ENCODE measurements at places on chromosomes 3 and 15.

GRCh38 chr15:89387140-89387903 lies 52.7 kb upstream of the POLG start:
- DNase-seq, result no peak

GRCh38 chr3:27049792-27050191 lies 319.4 kb downstream of the NEK10 start:
- DNase-seq, result no peak

DNA sequence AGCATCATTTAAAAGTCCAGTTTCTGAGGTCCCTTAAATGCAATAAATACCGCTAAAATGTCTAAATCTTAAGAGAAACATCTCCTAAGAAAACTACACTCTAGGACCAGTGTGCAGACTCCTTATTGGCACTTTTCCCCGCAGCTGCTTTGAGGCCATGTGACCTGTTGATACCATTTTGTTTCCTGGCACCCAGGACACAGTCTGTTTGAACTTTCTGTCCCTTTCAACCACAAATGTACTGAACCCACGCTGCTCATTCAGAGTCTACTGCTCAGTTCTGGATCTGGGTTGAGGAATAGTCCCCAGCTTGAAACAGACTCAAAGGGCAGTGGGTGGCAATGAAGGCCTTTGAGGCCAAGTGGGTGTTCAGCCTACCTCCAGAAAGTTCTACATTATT lies 17.1 kb downstream of the LDHAL6B start:
- no peak for DNase-seq

- DNase-seq, result no peak
Observed at GRCh38 chr3:101976473-101976872, 127.2 kb downstream of the NFKBIZ start.

DNA sequence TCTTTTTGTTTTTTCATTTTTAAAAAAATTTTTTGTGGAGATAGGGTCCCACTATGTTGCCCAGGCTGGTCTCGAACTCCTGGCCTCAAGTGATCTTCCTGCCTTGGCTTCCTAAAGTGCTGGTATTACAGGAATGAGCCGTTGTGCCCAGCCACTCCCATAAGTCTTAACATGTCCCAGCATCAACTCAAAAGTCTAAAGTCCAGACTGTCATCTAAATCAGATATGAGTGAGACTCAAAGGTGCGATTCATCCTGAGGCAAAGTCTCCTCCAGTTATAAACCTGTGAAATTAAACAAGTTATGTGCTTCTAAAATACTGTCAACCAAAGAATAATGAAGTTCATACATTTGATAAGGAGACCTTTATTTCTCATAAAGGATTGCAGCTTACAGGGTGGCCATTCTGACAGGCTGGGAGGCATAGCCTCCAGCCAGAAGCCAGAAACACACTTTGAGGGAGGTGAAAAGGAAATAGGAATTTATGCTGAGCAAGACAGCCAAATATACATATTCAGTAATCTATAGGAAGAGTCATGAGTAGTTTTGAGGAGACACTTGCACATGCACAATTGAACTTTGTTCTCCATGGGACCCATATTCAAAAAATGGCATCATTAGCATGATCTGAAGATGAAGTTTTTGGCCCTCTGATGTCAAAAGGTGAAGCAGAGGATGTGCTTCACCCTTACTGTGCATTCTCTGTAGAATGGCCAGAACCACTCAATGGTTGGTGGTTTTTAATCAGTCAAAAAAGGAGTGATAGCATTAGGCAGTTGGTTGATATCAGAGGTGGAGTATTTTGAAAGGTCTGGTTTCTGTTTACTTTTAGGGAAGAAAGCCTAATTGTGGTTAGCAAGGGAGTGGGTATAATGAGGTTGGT lies 11.0 kb upstream of the ZNF662 start:
- DNase-seq, result no peak

DNA sequence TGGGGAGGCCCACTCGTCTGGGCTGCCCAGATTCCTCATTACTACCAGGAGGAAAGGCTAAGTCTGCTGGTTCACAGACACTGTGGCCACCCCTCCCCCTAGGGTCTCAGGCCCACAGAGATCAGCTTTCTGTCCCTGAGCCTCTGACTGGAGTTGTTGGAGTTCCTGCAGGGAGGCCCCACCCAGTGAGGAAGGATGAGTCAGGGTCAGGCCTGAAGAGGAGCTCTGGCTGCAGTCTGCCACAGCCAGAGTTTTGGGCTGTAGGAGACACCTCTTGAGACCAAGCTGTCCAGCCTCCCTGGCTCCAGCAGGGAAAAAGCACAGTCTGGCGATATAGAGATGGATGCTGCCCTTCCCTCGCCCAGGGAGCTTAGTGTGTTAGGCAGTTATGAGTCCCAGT lies 720.9 kb upstream of the SEMA6D start:
- no peak for DNase-seq

DNA sequence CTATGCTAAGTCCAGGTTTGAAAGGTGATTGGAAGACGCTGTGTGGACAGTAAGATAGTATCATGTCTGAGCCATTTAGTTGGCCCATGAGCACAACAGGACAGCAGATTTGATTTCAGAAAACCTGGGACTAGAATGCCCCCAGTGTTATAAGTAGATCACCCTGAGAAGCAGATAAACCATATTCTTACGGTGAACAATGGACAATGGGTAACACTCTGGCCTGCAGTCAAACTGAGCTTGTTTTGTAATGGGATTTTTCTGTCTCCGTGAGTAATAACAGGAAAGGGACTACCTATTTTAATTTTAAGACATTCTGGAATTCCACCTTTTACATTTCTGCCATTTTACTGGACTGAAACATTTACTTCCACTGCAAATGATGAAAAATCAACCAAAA lies 71.5 kb downstream of the LDHAL6B start:
- no peak for DNase-seq

DNA sequence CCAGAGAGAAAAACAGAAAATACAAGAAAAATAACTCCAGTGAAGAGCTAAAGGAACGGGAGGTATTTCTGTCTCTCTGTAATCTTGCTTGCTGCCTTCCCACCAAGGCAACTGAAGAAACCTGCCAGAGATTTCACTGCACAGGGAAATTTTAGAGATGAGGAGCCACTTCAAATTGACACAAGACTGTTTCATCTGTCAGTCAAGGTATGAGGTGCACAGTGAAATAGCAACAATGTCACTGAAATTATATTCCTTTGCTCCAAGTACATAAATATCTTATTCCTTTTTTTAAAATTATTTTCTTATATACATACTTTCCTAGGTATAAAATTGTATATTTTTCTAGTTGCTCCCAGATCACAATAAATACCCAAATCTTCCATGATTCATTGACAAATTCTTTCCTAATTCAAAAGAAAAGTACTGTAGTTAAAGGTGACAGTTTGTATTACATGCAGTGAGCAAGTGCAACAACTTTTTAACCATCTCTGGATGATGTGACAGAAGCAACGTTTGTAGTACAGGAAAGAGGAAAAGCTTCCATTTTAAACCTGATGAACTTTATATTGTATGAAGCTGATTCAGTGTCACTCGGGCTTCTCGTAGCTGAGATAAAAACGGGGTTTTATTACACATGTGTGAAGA lies 563.4 kb downstream of the TUSC7 start:
- no peak for DNase-seq

GRCh38 chr15:58357529-58358476 lies 74.0 kb upstream of the LIPC start:
- DNase-seq, result no peak

DNA sequence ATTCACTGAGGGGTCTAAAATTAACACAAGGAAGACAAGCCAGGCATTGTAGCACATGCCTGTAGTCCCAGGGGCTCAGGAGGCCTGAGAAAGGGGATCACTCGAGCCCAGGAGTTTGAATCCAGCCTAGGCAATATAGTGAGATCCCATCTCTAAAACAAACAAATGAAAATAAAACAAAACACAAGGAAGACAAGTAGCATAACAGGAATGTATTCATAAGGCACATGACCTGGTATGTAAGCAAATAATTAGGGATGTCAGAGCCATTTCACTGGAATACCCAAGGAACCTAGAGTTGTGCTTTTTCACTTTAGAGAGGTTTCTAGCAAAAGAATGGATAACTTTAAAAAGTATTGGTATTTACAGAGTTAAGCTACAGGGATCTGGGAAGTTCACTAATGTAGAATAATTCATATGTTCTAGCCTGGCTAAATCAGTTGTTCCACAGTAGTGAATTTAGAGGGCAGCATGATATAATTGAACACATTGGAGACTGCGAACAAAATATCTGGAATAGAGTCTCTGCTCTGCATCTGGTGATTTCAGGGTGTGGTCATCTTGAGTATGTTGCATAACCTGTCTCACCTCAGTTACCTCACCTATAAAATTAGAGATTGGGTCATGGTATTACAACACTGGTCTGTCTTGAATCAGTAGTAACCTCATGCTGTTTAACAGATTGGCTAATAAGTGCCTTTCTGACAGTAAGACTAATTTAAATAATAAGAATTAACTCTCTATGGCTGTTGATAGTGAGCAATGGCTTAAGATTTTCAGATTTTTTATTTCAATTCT lies 9.3 kb downstream of the GRAMD1C start:
- DNase-seq, result no peak

DNA sequence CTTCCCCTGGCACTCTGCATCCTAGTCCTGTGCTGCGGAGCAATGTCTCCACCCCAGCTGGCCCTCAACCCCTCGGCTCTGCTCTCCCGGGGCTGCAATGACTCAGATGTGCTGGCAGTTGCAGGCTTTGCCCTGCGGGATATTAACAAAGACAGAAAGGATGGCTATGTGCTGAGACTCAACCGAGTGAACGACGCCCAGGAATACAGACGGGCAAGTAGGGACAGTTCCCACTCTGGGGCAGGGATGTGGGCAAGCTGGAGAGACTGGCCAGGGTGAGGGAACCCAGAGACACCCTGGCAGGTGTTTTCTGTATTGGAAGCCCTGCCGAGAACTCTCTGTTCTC lies 247 bp downstream of the FETUB start:
- no peak for DNase-seq
